ENCODE measurements at places on chromosomes 3 and 15.

- no peak for DNase-seq
Observed at GRCh38 chr3:106943071-106943470, 434.2 kb upstream of the CCDC54 start.

DNA sequence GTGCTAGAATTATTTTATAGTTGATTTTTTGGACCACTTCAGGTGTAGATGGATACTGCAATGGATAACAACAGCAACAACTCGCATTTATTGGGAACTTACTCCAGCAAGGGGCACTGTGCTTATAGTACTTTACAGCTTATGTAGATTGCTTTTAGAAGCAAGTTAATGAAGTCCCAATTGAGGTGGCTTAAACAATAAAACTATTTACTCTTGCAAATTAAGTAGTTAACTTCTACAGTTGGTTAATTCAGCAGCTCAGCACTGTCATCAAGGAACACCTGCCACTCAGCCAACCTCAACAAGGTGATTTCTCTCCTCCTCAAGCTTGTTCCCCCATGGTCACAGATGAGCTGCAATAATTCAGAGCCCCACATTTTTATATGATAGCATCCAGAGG, 124.1 kb downstream of the RASA2 start:
- DNase-seq: no peak

- no peak for DNase-seq
Observed at GRCh38 chr3:55376753-55377347, 110.3 kb downstream of the WNT5A start.

- no peak for DNase-seq
Observed at GRCh38 chr3:87621667-87622066, 345.3 kb upstream of the POU1F1 start.

GRCh38 chr3:149227591-149228268, 6.1 kb upstream of the CP start:
- DNase-seq: no peak

- no peak for DNase-seq
Observed at GRCh38 chr15:62291262-62291661, 126.2 kb upstream of the C2CD4B start.

- no peak for DNase-seq
Observed at GRCh38 chr3:197222937-197223370, 75.5 kb downstream of the DLG1 start.

- DNase-seq: no peak
Observed at GRCh38 chr3:104989878-104990277, 376.8 kb upstream of the ALCAM start.

DNA sequence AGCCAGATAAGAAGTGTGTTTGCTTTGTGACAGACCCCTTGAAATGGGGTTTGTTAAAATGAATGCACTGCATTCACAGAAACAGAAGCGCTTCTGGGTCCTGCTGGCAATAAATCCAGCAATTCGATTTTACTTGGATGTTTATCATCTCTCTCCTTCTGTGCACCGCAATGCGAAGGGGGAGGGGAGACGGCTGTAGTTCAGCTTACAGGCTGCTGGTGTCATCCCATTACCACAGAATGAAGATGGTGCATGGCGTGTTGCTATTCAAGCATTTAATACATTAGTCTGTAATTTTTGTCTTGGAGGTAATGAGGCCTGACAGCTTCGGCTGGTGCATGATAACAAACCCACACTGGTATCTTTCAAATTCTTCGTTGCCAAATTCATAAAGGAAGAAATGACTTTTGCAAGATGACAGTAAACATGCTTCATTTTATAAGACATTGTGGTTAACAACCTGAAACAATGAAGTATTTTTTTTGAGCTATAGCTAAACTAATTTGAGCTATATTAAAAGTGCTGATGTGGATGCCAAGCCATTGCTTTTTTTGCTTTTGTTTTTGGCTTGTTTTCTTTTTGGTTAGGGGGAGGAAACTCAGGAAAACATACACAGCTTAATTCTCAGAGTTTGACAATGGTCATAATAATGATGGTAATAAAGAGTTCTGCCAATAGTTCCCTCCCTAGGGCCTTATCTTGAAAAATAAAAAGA, 418.3 kb downstream of the OTOL1 start:
- no peak for DNase-seq

DNA sequence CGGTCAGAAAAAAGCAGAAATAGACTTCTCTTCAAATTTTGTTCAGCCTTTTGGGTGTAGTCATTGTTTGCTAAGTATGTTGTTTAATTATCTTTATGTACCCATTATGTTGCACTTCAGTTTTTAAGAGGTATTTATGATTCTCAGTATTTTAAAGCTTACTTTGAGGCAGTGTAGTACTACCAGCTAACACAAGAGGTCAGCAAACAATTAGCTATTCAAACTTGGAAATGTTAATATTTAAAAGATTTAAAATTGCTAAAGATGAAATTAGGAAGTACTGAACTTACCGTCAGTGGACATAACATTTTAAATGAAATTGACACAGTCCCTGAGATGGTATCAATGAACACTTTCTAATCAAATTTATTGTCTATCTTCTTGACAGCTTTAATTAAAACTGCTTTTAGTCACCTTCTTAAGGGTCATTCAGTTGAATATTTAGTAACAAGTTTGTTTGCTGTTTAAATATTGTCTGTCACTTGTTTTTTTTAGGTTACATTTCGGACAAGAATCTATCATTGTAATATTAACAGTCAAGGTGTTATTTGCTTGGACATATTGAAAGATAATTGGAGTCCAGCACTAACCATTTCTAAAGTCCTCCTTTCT, 28.1 kb downstream of the NKIRAS1 start:
- no peak for DNase-seq

- DNase-seq: no peak
Observed at GRCh38 chr15:66862111-66862939, 160.3 kb downstream of the SMAD6 start.

DNA sequence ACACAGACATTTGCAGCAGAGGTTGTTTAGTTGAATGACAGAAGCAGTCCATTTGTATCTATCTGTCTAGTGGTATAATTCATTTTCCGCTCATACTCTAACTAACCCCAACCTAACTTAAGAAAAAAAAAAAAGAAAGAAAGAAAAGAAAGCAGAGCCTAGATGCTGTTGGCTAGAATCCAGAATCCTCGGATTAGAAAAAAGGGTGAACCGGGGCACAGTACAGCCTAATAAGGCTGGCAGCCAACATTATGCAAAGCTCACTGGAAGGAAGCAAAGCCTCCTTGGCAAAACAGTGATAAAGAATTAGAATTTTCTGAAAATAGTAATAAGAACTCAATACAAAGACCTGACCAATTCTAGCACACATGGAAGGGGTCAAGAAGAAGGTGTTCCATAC, 640.8 kb downstream of the TUSC7 start:
- no peak for DNase-seq

DNA sequence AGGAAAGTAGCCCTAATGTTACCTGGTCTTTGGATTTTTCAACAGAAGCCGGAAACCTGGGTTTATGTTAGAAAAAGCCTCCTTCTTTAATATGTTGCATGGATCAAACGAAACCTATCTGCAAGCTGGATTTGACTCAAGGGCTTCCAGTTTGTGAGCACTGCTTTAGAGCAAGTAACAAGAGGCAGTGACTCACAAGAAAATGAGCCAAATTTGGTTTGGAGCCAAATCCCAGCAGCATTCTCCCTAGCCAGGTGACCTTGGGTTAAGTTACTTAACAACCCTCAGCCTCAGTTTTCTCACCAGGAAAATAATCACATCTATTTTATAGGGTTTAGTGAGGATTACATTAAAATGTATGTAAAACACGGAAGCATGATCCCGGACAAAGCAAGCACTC, 215.2 kb upstream of the PRICKLE2 start:
- no peak for DNase-seq

DNA sequence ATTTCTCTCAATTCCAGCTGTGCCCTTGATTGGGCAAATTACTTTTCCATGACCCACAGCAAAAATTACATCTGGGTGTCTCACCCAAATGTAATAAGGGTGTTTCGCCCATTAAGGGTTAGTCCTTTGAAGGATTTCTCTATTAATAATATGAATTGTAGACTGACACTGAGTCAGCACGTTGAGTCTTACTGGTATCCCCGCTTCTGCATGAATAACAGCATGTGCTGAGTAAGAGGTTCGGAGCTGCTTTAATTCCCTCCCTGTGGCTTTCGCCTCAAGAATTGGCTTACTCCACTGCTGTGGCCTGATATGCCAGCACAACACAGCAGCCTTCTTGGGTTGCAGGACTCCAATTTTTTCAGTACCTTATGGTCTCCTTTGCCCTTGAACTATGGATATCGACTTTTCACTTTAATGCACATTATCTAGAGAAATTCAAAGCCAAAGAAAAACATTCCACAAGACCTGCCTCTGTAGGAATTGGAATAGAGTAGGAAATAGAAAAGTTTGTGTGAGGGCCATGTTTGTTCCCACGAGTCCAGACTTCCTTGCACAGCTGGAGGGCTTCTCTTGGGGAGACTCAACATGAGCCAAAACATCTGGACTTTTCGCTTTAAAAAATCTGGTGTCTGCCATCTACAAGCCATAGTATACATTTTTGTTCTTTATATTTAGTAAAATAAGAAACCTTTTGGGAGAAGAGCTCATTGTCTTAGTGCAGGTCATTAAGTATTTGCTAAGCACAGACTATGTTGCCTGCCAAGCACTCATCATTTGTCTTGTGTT, 20.7 kb upstream of the ERC2 start:
- DNase-seq: no peak

- DNase-seq: no peak
Observed at GRCh38 chr3:72628065-72628464, 220.2 kb downstream of the SHQ1 start.

- DNase-seq: no peak
Observed at GRCh38 chr15:29348336-29348914, 78.8 kb upstream of the NSMCE3 start.

GRCh38 chr3:123344907-123345594, 103.8 kb downstream of the ADCY5 start:
- no peak for DNase-seq

DNA sequence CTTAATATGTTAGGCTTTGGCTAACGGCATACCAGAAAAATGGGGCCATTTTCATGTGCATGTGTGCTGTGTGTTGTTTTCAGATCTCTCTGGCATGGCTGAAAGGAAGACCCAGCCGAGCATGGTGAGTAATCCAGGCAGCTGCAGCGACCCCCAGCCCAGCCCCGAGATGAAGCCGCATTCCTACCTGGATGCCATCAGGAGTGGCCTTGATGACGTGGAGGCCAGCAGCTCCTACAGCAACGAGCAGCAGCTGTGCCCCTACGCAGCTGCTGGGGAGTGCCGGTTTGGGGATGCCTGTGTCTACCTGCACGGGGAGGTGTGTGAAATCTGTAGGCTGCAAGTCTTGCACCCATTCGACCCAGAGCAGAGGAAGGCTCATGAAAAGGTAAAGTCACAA, 15.1 kb downstream of the MKRN2 start:
- DNase-seq: no peak

- no peak for DNase-seq
Observed at GRCh38 chr3:13709706-13710105, 160.8 kb downstream of the FBLN2 start.

- no peak for DNase-seq
Observed at GRCh38 chr3:27528791-27529190, 44.6 kb upstream of the SLC4A7 start.

- no peak for DNase-seq
Observed at GRCh38 chr15:83106994-83107840, at the start of gene TM6SF1. Gene TM6SF1 (plus strand): TSS chr15:83107645. CDS start chr15:83107681, 36 bp downstream.

- DNase-seq: no peak
Observed at GRCh38 chr15:68587769-68588385, 9.1 kb downstream of the CORO2B start.

DNA sequence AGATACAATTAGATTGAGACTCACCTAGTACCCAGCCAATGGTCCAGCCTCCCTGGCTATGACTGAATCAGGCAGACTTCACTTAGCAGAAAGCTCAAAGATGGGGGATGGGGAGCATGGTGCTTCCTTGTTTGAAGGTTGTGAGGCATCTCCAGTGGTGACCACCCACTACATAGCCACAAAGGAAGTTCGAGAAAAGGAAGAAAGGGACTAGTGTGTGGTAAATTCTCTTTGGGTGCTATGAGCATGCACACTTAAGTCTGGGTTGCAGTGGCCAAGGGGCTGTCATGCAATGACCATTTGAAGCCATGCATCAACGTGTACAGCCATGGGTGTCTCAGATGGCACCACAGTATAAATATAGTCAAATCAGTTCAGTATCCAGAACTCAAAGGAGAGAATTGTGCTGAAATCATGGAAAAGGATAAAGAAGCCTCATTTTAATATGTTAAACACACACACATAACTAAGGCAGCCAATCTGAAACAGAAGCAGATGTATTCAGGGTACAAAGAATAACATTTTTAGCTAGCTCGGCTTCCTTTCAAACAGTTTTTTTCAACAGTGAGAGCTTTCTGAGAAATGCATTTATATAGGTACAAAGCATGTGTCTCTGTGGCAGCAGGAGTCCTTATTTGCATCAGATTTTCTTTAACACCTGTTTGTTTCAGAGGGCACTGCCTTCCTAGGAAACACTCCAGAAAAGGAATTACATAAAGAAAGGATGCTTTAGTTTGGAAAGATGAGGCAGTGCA, 275.5 kb downstream of the GAP43 start:
- no peak for DNase-seq

DNA sequence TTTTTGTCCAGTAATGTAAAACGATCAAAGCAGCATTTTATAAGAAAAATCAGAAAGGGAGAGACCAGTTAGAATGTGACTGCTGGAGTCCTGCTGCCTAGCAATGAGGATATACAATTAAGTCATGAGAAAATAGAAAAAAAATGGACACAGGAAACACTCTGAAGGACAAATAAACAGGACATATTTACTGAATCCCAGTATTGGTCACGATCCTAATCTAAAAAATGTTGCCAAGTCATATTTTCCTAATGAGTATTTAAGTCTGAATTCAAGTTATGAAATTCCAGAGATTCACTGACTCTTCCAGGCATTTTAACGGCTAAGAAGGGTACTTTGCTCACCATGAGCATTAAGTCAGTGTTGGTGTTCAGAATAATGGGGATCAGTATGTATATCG, 154.3 kb upstream of the CCDC54 start:
- no peak for DNase-seq

- DNase-seq: no peak
Observed at GRCh38 chr3:13308380-13308801, 111.7 kb downstream of the NUP210 start.

GRCh38 chr15:30001602-30002001, 81.2 kb upstream of the GOLGA8J start:
- no peak for DNase-seq

- DNase-seq: no peak
Observed at GRCh38 chr3:45683417-45684326, 5.5 kb upstream of the SACM1L start.

GRCh38 chr3:133455281-133455680, 55.4 kb downstream of the BFSP2 start:
- DNase-seq: no peak

- no peak for DNase-seq
Observed at GRCh38 chr3:81985996-81986723, 224.7 kb upstream of the GBE1 start.

DNA sequence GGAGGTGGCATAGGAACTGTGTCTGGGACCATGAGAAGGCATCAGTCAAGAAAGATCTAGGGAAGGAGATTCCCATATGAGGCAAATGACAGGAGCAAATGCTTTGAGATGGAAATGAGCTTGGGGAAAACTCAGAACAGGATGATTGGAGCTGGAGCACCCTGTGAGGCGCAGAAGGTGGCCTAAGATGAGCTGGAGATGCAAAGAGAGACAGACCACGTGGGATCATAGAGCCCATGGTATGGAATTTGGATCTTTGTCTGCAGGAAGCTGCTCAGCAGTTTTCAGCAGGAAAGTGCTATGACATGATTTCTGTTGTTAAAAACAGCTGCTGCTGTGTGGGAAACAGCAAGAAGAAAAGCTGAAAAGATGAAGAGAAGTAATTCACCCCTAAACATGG, 310.6 kb downstream of the MAGI1 start:
- no peak for DNase-seq

GRCh38 chr15:39543651-39544050, 37.2 kb upstream of the THBS1 start:
- DNase-seq: no peak

All from effector memory CD4-positive, alpha-beta T cell (primary cell).